ENCODE measurements at places on chromosomes 6 and 20.

DNA sequence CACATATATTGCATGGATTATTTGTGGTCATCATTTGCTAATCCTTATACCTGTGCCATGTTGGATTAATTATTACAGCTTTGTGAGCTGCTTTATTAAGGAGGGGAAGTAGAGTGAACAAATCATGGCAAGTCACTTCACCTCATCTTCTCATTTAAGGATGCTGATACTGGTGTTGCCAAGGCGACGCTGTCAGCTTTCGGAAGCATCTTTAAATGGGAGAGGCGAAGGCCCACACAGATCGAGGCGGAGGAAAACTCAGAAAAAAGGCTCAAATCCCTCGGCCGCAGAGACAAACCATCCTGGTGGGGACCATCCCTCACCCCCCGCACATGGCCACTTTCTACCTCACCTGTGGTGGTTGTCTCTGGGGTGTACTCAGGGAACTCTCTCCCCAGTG lies 34.8 kb downstream of the FAM110A start:
- DNase-seq = no peak

- no peak for DNase-seq
Observed at GRCh38 chr6:132993738-132994137, 179.4 kb downstream of the RPS12 start.

DNA sequence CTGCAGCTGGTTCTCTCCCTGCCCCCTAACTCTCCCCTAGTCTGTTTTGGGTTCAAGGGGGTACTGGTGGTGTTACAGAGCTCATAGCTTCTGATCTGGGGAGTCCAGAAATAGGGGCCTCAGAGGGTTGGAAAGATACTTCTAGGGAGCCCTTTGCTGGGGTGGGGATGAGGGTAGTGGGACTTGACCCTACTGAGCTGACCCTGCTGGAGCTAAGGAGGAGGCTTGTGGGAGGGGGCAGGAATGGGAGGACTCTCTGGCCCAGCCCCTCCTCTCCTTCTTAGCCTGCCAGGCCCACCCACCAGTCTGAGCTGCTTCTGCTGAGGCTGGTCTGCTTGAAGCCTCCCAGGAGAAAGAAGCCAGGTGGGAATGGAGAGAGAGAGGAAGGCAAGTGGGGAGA lies at the start of gene EGFL8:
Gene EGFL8 (plus strand): TSS at position 301 of the 400 bp plus-strand sequence. CDS start 1,571 bp downstream, outside the sequence.
- DNase-seq = no peak

- DNase-seq = no peak
Observed at GRCh38 chr6:32664827-32665362, 1.6 kb downstream of the HLA-DQB1 start.

DNA sequence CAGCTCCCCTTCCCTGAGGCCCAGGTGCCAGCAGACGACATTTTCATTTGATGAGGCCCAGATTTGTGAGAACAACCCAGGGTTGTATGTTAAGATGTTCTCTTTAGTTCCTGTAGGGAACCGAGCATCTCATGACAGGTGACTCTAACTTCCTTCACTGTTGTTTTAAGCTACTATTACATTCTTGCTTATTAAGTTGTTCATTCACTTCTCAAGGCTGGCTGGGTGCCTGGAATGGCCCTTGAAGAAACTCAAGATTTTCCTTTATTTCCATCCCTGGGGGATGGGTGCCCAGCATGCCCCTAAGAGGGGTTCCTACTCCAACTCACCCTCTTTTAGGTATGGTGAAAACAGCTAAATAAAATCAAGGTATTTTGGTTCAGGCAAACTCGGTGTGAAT lies 111.5 kb upstream of the SYNDIG1 start:
- no peak for DNase-seq

DNA sequence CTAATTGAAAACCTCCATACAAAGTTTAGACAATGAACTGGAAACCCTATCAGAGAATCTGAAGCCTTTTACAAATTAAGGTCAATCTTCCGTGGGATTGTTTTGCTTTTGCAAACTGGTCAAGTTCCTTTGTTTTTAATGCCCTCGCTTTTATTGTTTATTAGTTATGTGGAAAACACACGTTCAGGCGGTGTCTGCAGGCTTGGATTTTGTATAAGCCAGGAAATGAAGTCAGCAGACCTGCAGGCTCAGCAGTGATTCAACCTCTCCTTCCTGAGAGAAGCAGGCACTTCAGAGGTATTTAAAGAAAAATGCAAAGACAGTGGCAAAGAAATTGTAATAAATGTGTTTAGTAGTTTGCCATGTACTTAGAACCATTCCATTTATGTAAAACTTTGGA lies 103.4 kb upstream of the PDE10A start:
- DNase-seq = no peak

GRCh38 chr6:170128346-170128745 lies 162.5 kb downstream of the DLL1 start:
- DNase-seq = no peak

- DNase-seq = no peak
Observed at GRCh38 chr6:152977556-152977955, 5.3 kb downstream of the FBXO5 start.

- no peak for DNase-seq
Observed at GRCh38 chr6:14606353-14606752, 488.8 kb downstream of the CD83 start.

- no peak for DNase-seq
Observed at GRCh38 chr6:85078058-85078457, 313.7 kb upstream of the TBX18 start.

DNA sequence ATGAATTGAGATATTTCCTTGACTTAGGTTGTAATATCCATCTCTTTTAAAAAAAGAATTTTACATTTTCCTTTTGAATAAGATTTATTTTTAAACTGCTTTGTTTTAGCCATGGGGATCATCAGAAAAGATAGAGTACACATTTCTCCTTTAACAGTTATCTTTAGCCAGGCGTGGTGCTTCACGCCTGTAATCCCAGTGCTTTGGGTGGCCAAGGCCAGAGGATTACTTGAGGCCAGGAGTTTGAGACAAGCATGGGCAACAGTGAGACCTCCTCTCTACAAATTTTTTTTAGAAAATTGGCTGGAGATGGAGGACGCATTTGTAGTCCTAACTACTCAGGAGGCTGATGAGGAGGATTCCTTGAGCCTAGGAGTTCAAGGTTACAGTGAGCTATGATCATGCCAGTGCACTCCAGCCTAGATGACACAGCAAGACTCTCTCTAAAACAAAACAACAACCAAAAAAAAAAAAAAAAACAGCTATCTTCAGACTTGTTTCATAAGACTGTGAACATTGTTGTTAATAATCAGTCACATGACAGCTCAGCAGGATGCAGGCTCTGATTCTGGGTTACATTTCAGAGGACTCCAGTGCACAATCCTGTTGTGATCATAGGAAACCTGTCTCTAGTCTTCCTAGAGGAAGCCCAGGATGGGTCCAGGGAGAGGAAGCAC lies 2.0 kb upstream of the SLC17A3 start:
- DNase-seq = no peak

GRCh38 chr20:59221049-59221706 lies 57.6 kb downstream of the ZNF831 start:
- DNase-seq = no peak

Data from activated naive CD4-positive, alpha-beta T cell treated with Interleukin-2 at 50 U/mL for 16 hours (primary cell).